ENCODE measurements at places on chromosomes 4 and X.

DNA sequence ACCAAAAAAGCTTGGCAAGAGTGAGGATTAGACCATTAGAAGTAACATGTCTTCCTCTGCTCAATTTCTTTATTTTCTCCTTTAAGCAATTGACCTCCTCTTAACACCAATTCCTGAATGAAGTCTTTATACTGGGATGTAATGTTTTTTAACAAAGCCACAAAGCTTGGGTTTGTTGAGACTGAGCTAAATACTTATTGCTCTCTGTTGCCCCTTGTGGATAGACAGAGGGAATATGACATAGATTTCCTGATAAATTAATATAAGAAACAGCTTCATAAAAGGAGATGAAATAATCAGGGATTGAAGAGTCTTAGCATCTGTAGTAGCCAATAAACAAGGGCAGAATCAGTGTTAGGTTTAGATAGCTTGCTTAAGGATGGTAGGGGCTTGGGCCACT lies 57.6 kb downstream of the CCDC160 start:
- no peak for DNase-seq

GRCh38 chrX:19097553-19098283 lies 24.6 kb downstream of the ADGRG2 start:
- DNase-seq: no peak

- no peak for DNase-seq
These were observed 11.8 kb downstream of the TCEAL1 start for GRCh38 chrX:103640401-103641155.

DNA sequence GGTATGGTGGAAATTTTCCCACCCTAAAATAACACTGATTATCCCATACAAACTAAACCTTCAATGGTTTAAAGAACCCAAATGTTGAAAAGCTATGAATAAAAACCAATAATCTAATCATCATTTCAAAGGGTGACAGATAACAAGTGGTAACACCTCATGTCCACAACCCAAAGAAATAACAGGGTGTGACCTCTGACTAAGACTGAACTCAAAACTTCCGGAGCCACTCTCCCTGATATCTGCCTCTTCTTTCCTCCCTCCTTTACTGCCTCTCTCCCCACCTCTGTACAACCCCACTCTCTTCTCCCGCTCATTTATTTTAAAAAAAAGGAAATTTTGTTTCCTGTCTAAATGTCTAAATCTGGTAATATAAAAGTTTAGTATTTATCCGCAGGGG lies 11.5 kb downstream of the FBXW7 start:
- DNase-seq: no peak

GRCh38 chr4:45082101-45082500 lies 355.7 kb upstream of the GNPDA2 start:
- DNase-seq: no peak

- no peak for DNase-seq
These were observed 217.7 kb upstream of the INTU start for GRCh38 chr4:127414951-127415606.

DNA sequence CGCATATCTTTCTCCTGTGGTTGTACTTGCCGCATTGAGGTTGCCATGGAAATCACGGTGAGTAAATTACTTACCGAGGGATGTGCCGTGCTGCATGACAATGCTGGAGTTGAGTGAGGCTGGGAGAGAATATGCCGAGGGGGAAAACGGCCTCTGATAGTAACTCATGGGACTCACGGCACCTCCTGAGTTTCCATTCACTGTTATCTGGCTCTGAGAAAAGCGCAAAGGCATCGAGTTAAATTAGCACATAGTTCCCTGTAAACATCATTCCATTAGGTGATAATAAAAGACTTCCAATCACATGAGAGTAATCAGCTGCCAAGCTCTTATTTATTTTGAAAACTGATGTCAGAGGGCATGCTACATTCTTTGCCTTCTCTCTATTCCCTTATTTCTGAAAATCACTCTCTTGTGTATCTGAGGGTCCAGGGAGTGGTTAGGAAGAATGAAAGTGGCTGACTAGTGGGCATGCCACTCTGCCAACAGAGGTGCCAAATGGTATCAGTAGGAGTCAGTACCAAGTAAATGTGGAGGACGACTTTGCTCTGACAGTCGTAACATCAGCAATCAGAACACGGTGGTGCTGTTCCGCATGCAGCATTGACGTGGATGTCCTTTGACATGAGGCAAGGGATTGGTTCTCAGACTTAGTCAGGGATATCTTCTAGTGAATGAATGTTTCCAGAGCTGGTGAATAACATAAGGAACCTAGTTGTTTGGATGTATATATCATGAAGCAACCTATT lies 126.9 kb upstream of the PDLIM3 start:
- no peak for DNase-seq

GRCh38 chrX:120380699-120381098 lies 18.8 kb downstream of the ATP1B4 start:
- DNase-seq: no peak

DNA sequence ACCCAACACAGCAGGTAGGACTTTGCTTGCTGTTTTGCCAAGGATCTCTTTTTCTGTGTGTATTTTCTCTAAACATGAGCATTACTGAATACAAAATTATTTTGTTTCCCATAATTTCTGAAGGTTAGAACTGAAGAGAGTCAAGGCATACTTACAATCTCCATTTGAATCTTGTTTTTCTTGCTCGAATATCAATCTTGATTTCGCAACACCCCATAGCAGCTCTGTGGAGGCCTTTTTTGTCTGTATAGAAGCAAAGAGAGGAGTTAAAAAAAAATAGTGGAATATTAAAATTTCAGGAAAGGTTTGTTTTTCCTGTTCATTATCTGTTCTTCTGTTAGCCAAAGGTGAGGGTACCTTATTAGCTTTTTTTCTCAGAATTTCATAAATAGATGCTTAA lies 92.9 kb downstream of the TNIP2 start:
- no peak for DNase-seq

DNA sequence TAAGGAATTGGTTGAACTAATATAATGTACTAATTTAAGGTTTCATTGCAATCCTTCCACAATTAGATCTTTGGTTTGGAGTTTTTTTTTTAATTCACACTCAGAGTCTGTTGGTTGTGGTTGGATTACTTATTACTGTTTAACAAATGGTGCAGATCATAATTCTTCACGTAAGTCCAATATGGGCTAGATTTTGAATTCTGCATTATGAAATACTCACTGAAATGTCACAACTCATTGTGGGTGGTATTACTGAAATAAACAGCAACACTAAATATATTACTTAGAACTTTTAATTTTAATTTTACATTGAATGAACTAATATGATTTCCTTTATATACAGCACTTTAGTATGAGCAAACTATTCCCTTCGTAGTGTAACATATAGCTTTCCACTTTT lies 94.2 kb upstream of the MYOZ2 start:
- DNase-seq: no peak

GRCh38 chr4:34009951-34010350 lies 2234.4 kb downstream of the ARAP2 start:
- no peak for DNase-seq

DNA sequence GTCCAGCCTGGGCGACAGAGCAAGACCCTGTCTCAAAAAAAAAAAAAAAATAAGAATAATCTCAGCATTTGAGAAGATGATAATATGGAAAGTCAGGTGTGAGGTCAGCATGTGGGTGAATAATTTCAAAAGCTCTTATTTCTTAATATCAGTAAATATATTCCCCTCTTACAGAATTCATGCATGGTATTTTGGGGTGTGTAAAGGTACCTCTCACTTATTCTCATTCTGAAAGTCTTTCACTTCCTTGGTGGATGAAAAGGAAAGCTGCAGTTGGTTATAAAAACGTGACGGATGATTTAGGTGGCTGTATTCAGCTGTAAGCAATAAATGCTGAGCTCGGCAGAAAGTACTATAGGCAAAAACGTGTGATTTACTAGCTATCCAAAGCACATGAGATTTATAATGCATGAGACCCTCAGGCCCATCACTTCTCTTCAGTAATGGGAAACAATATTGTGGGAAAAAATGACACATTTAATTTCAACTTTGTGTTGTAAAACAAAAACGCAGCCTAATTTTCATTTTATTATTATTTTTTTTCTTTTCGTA lies 353.2 kb upstream of the MAGEB2 start:
- no peak for DNase-seq

DNA sequence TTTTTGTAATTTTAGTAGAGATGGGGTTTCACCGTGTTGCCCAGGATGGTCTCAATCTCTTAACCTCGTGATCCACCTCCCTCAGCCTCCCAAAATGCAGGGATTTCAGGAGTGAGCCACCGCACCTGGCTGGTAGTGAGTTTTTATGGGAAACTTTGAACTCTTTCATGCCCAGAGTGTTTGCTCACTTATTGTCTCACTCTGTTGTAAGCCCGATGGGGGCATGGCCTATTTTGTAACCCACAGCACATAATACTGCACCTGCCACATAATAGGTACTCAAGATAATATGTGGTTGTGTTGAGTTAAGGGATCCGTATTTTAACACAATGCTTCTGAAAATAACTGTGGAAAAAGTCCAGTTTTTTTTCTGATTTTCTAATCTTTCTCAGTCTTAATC lies 109.6 kb upstream of the GIMD1 start:
- no peak for DNase-seq

All from umbilical cord (tissue), 2 donors.